Ascending aorta (tissue), 2 donors: ENCODE measurements at places on chromosomes 5 and 9. TPM values are rescaled to one million over a fixed set of nuclear protein-coding genes. Genes with fewer than 3 reads are reported as not detected.

TXN gene
- total RNA-seq = 28.9 TPM

LEAP2 gene
- 0.21 TPM for total RNA-seq

TOR2A gene
- total RNA-seq = not detected

TEX48 gene
- total RNA-seq = not detected

LCN12 gene
- not detected for total RNA-seq

KLHL3 gene
- total RNA-seq = 7.5 TPM

IL5 gene
- not detected for total RNA-seq

SH3GL2 gene
- not detected for total RNA-seq

PDE6A gene
- not detected for total RNA-seq

UNC5A gene
- total RNA-seq = not detected
